Activated T-cell treated with anti-CD3 and anti-CD28 coated beads for 1 hour (primary cell): ENCODE measurements at places on chromosomes 1 and 21.

DNA sequence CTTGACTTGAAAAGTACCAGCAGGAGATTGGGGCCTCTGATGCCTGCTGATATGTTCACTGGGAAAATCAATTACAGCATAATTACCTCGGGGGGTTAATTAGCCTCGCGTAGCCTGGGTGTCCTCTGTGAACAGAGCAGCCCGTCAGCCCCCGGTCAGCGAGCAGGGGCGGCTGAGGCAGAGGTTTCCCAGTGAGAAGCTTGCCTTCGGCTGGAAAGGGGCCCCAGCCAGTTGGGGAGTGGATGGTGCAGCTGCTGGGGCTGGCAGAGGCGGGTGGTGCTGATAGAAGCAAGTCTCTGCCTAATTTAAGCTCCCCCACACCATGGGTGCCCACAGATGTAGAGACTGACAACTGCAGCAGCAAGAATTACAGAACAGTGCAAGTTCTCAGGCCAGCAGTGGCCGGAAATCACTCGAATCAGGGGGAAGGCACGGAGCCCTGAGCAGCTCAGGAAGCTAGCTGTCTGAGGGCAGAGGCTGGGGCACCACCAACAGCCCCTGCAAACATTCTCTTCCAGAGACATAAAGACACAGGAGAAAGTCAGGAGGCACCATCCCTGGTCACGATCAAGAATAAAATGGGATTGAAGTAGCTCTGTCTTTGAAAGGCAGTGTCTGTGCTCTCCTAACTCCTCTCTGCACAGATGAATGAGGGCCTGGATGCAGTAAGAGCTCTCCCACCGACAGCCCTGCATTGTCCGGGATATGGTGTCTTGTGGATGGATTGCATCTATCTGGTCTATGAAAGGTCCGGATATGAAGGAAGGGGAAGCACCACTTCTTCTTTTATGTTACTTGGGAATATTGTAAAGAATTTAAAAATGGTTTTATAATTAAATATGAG is 166.5 kb upstream of the CD34 start:
- DNase-seq = no peak

GRCh38 chr1:99445486-99445885 is 181.2 kb downstream of the PLPPR4 start:
- no peak for DNase-seq

GRCh38 chr1:229271448-229272159 is 693 bp downstream of the RAB4A start:
- DNase-seq = peak; percentile 22

DNA sequence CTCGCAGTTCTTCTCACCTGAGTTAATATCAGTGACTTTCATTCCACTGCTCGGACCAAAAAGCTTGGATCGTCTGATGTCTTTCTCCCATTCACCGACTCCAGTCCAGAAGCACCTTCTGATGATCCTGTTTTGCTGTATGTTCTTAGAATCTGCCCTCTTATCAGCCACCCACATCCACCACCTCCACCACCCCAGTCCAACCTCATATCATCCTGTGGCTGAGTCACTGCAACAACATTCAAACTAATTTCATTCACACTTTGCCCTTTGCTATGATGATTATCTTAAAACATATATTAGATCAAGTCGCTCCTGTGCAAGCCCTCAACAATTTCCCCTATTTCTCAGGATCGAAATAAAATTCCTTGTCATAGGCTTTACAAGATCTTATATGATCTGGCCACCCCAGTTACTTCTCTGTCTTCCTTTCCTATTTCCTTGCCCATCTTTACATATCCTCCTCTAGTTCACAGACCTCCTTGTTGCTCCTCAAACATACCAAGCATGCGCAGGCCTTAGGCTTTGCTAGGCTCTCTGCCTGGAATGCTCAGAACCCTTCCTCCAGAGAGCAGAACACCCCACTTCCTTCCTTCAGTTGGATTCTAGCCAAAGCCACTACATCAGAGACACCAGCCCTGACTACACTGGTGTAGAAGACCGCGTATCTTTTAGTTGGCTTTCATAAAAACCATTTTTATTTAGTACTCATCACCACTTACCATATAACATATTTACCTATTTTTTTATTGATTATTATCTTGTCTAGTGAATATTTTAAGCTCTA is 335.7 kb upstream of the GREM2 start:
- no peak for DNase-seq

GRCh38 chr1:24691051-24691450 is 47.9 kb downstream of the SRRM1 start:
- DNase-seq = no peak

GRCh38 chr1:179550746-179551682 is 24.7 kb downstream of the NPHS2 start:
- no peak for DNase-seq
